ENCODE measurements at places on chromosomes 1 and 21.

GRCh38 chr1:29499104-29499650, 262.9 kb downstream of the PTPRU start:
- no peak for DNase-seq

- DNase-seq, result no peak
These were observed 30.9 kb upstream of the UBE2U start for GRCh38 chr1:64172458-64172983.

- no peak for DNase-seq
These were observed 4.0 kb downstream of the H6PD start for GRCh38 chr1:9238550-9238949.

DNA sequence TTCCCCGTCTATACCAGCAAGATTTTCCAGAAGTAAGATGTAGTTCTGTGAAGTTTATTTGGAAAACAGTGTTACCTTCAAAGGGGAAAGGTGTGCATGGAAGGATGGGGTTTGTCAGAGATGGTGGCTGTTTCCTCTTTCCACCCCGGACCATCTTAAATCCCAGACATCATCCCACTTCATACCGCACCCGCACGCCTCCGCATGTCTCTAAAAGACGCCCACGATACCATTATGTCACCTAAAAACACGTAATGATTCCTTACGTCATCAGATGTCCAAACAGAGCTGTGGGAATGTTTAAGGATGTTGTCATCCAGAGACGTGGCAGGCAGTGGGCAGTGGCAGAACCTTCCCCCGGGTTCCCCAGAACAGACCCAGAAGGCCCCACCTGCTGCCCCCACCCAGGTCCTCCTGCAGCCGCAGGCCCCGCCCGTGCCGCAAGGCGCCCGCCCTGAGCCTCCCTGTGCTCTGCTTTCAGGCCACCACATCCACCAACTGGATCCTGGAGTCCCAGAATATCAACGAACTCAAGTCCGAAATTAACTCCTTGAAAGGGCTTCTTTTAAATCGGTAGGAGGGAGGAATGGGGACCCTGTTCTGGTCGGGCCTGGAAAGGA, 152.2 kb downstream of the PEX14 start:
- no peak for DNase-seq

DNA sequence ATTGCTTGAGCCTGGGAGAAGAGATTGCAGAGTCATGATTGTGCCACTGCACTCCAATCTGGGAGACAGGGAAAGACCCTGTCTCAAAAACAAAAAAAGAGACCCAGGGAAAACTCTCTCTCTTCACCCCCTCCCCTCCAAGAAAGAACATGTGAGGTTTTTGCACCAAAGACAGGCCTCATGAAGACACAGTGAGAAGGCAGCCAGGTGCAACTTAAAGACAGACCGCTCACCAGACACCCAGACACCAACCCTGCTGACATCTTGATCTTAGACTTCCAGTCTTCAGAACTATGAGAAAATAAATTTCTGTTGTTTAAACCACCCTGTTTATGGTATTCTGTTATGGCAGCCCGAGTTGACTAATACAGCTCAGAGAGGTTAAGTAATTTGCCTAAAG, 13.3 kb upstream of the LRRC8D start:
- DNase-seq, result no peak

DNA sequence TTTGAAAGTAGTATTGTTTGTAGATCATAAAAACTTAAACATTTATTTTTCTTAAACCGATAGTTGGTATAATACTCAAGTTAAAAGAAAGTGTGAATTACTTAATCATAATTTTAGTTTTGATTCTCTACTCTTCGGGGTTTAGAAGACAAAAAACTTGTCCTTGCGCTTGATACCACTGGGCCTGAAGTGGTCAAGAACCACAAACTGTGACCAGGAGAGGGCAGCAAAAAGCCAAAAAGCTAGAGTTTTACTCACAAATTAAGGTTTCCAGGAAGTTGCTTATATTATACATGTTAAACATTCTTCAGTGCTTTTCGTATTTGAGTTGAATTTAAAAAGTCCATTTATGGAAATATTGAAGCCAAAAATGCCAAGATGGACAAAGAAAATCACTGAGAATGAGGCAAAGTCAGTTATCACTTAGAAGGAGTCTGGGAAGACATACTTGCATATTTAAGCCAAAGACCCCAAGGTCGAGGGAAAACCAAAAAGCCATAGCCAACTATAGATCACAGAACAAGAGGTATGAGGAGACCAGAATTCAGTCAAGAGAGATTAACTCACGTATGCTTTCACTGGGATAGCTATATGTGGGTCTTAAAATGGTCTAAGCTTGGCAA, 34.2 kb downstream of the EFCAB7 start:
- peak; percentile 20 for DNase-seq

GRCh38 chr1:238589843-238590435, 699.2 kb upstream of the ZP4 start:
- no peak for DNase-seq

- no peak for DNase-seq
These were observed 40.3 kb downstream of the PROX1 start for GRCh38 chr1:214028095-214028494.

DNA sequence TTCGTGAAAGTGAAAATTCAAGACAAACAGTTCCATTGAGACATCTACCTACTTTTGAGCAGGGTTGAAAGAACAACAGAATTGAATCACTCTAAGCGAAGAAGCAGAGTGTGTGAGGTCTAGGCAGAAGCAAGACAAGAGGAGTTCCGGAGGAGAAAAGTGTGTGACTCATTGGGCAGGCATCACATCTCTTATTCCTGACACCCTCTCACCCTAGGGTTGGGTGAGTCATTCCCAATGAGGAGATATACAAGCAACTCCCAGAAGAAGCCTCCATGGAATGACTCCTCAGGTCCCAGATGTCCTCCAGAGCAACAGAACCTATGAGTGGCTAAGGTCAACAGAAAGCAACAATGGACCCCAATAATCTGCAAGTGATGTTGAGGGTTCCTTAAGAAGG, 138.1 kb downstream of the TPR start:
- DNase-seq, result no peak

DNA sequence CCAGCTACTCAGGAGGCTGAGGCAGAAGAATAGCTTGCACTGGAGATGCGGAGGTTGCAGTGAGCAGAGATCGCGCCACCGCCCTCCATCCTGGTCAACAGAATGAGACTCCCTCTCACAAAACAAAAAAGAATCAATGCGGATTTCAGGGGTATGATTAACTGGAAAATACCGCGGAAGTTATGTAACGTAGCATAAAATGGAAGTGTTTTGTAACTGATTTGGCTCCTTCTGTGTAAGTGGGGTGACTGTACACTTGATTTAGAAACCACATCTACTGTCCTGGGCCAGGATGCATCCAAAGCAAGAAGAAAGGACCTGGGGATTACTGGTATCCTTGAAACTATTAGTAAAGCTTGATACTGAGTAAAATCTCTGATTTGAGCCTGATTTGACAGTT, 3.1 kb upstream of the VAMP4 start:
- DNase-seq, result no peak

GRCh38 chr1:244502630-244503029, 41.6 kb downstream of the CATSPERE start:
- DNase-seq, result no peak

DNA sequence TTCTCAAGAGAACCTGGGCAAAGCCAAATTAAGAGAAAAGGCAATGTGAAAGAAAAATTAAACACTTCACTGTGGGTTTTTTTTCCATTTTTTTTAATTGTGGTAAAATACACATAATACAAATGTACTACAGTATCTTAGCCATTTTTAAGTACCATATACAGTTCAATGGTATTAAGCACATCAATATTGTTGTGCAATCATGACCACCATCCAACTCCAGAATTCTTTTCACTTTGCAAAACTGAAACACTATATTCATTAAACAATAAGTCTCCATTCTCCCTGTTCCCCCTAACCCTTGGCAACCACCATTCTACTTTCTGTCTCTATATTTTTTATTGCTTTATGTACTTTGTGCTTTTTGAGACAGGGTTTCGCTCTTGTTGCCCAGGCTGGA, 17.8 kb upstream of the OTUD7B start:
- DNase-seq, result no peak

GRCh38 chr1:219659684-219660083, 46.8 kb upstream of the ZC3H11B start:
- no peak for DNase-seq

DNA sequence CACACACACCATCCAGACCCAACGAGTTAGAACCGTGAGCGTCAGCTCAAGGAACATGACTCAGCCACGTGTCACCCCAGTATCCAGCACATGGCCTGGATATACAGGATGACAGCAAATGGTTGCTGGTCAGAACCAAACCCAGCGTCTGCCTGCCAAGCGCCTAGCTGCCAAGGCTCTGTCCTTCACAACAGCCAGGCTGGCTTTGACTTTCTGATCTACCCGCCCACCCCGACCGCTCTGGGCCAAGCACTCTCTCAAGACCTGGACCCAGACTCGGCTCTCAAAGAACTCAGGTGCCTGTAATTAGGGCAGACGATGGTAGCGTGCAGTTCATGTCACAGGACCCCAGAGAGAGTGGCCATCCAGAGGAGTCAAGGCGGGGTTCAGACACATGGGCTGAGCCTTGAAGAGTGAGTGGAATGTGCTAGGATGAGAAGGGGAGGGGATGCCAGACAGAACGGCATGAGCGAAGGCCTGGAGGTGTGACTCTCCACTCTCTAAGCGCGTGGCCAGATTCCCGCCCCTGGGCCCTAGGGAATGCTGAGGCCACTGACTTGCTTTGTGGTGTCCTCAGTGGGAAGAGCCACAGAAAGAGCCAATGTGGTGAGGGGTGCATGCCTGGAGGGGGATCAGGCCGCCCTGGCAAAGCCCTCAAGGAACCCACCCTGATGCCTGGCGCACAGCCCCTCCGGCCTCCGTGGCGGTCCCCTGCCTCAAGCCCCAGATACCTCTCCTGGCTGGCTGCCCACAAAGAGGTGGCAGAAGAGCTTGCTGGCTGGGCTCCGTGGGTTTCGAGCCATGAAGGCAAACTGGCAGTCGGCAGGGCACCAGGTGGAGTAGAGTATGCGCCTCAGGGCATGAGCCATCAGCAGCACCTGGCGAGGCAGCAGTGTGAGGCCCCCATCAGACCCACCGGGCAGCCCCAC, 7.0 kb downstream of the SH2D5 start:
- no peak for DNase-seq

DNA sequence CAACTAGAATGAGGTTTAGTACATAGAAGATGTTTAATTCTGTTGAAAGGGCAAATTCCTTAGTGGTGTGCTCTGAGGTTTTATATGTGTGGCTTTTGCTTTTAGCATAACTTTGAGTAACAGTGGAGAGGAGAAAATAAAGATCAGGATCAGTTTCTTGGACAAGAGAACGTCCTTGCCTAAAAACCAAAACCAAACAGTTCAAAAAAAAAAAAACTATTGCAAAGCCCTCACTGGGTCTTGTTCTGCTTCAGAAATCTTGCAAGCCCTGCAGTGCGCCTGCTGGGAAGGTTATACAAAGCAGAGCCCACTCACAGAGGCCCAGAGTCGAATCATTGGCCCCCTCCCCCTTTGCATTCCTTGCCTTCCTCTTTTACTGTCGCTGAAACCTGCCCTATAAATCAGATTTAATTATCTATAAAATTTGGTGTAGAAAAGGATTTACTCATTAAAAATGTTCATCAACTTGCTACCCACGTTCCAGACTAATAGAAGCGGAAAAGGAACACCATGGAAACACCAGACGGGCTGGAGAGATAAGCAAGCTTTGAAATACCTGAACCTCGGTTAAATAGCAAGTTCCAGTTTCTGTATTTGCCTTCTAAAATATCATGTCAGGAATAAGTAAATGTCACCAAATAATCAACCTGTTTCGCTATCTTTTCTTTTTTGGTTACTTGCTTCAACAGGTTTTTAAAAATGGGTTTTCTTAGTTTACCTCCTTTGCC, 201.6 kb upstream of the PTBP2 start:
- no peak for DNase-seq

DNA sequence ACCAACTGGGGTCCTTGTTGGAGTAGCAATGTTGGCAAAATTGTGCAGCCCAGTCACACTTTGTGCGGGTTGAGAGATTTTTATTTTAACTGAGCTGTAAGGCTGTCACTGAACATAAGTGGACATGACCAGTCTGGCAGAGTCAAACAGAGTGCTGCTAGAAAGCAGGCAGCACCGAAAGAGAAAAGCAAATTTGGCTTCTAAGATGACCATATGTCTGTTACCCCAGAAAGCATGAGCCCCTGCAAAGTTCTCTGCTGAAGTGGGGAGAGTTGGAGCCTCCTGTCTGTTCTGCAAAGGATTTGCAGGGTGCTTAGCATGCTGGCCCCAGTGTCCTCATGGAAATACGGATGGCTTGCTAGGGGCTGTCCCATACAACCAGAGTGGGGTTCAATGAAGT, 220.4 kb downstream of the PBX1 start:
- no peak for DNase-seq

- DNase-seq, result no peak
These were observed 1083.1 kb downstream of the PLA2G4A start for GRCh38 chr1:187911820-187912219.

DNA sequence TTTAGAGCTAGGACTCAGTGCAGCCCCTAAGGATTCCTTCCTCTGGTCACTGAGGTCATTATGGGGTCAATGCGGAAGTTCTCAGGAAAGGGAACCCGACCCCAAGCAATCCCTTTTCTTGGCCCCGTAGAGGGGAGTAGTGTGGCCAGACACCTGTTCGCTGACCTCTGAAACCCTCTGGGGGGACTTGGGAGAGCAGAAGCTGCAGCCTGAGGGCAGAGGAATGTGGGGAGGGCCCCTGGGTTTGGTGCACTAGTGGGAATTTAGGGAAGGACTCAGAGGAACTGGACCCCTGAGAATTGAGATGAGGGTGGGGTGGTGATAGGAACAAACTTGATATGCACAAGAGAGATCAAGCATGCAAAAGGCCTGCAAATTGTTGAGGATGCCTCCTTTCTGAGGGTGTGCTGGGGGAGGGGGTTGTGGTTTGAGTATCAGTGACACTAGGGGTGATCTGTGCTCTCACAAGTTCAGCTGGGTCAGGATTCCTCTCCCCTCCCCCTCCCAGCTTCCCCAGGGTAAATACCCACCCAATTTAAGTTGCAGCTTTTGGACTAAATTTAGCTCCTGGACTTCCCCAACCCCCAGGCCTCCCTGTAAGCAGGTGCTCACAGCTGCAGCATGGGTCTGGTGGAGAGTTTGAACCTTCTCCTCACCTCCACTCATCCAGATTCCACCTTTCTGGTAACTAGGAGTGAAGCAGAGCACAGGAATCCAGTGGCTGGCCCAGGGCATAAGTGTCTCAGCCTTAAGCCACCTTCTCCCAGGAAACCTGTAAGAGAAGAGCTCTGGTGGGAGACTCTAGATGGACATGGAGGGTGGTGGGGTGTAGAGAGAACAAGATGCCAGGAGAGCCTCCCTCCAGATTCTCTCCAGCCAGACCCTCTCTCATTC, 13.5 kb downstream of the ADAMTSL4 start:
- DNase-seq, result no peak

GRCh38 chr1:35573198-35574124, at the start of gene TFAP2E:
TSS of gene TFAP2E (plus strand) at chr1:35573314. CDS start at chr1:35573578, 264 bp downstream.
- no peak for DNase-seq

- no peak for DNase-seq
These were observed 100.4 kb downstream of the SPATA6 start for GRCh38 chr1:48371598-48371997.

GRCh38 chr1:221045842-221046831, 166.9 kb downstream of the HLX start:
- DNase-seq, result no peak

DNA sequence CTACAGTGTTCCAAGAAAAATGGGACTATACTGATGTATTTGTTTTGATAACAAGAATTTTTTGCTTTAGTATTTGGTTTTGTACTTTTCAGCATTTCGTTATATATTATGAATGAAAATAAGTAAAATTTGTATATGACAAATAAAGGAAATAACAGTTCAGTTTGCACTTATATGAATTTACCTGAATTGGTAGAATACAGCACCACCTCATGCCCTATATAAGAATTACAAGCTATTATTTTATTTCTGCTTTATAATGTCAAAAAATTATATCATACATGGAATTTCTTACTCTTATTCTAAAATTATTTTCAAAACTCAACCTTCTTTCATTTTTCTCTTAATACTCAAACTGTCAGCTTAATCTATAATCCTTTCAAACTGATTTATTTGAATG, 14.6 kb downstream of the EFCAB7 start:
- DNase-seq, result peak; percentile 5

All from Jurkat, Clone E6-1 (cell line).